ENCODE measurements at places on chromosomes 5 and 9.

- DNase-seq: no peak
Observed at GRCh38 chr9:99216073-99216472, 5.7 kb downstream of the ALG2 start.

- no peak for DNase-seq
Observed at GRCh38 chr9:116592970-116593369, 94.1 kb upstream of the TRIM32 start.

- DNase-seq: peak; percentile 23
Observed at GRCh38 chr9:116688806-116689485, 1.8 kb downstream of the TRIM32 start.

DNA sequence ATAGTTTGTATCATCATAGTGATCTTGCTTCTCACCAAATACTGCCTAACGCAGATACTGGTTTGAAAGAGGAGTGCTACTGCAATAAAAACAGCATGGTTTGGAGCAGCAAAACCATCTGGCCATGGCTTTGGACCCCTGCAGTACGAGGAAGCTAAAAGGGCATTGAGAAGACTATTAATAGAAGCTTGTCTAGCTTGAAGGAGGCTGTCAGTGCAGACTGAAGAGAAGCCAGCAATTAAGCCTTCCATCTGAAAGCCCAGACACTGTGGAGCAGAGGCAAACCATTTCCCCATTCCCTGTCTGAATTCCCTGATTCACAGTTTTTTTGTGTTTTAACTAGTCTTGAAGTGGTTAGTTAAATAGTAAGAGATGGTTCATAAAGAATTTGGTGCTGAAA is 281.6 kb downstream of the PTPRD start:
- no peak for DNase-seq

DNA sequence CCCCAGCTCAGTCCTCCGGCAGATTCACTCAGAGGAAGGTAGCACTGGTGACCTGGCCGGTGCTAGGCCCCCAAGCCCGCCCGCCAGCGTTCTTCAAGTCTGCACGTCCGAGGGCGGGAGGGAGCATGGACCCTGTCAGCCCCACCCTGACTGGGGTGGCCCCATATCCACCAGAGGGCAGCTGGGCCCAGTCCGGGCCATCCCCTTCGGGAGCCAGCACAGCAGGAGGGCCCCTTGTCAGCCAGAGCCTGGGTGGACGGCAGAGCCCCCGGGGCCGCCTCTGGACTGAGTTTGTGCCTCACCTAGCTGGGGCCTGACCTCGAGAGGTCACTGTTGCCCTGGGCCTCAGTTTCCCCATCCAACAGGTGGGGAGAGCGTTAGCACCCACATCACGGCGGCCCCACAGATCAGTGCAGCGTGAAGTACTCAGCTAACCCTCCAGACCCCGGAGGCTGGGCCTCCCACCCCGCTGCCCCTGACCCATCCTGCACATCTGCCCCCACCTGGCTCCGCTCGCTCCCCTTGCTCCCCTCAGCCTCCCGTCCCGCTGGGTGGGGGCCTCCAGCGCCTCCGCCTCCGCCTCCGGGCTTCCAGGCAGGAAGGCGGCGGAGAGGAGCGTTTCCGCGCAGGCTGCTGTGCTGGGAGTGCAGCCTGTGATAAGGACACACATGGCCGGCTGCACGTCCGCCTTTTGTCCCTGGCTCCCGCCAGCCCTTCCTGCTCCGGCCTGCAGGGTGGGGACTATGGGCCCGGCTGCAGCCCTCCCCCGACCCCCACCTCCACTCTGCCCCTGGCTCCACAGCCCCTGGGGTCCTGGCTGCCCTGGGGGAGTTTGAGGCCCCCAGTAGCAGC is 16.6 kb upstream of the EGFL7 start:
- DNase-seq: peak; percentile 89

- DNase-seq: no peak
Observed at GRCh38 chr5:76038212-76038611, 45.0 kb upstream of the SV2C start.

DNA sequence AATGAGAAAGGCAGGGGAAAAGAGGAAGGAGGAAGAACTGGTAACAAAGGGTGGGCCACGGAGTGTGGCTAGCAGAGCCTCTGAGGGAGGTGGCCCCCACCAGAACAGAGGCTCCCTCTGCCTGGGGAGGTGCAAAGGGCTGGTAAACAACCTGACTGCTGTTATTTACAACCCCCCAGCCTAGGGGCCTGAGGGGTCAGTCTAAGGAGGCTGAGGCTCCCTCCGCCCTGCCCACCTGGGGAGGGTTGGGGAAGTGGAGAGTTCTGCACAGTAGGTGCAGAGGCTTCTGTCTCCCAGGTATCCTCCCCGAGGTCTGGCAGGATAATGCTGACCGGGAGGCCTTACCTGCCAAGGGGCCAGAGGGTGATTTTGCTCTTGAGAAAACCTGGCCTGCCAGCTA is 35.6 kb upstream of the SMU1 start:
- no peak for DNase-seq

GRCh38 chr5:81794226-81794625 is 43.3 kb upstream of the SSBP2 start:
- no peak for DNase-seq

DNA sequence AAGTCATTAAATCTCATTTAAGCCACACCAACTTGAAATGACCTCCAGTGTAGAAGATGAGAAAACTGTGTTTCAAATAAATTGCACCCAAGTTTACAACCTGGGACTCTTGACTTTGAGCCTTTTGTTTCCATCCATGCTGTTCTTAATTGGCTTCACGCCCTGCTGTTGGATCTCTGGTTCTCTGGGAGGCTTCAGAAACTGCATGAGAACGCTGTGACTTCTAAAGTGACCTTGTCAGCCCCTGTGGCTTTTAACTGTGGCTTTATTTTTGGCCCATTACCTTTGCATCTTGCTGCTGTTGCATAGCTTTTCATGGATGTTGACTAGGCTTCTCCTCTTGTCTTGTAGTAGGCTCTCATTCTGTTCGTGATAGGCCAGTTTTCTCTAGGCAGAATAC is 29.3 kb downstream of the TNFAIP8 start:
- no peak for DNase-seq

GRCh38 chr9:76415731-76416130 is 21.5 kb upstream of the RFK start:
- no peak for DNase-seq

- no peak for DNase-seq
Observed at GRCh38 chr5:1827025-1827885, 26.0 kb downstream of the NDUFS6 start.

DNA sequence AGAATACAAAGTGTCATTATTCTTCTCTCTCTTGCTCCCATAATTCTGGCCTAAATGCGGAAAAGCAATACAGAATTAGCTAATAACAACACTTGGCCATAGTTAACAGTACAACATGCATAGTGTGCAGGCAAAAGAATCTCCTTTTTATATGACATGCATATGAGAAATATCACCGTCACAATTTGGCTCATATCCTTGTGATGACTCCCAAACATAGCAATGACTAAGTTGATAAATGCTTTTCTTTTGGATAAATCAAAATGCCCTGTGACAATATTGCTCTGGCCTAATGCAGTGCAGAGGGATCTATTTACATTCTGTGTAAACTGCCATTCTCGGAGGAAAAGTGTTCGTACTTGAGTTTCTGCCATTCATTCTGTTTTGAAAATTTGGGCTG is 121.9 kb upstream of the GHR start:
- no peak for DNase-seq

GRCh38 chr5:138035605-138036537 is 3.0 kb upstream of the FAM13B start:
- DNase-seq: peak; percentile 96

- no peak for DNase-seq
Observed at GRCh38 chr5:77869116-77869798, 93.1 kb upstream of the TBCA start.

- peak; percentile 53 for DNase-seq
Observed at GRCh38 chr5:88882276-88883038, 527 bp downstream of the MEF2C start.

- DNase-seq: no peak
Observed at GRCh38 chr9:134488331-134489280, 153.0 kb upstream of the COL5A1 start.

GRCh38 chr9:14752871-14753270 is 30.3 kb upstream of the CER1 start:
- no peak for DNase-seq

DNA sequence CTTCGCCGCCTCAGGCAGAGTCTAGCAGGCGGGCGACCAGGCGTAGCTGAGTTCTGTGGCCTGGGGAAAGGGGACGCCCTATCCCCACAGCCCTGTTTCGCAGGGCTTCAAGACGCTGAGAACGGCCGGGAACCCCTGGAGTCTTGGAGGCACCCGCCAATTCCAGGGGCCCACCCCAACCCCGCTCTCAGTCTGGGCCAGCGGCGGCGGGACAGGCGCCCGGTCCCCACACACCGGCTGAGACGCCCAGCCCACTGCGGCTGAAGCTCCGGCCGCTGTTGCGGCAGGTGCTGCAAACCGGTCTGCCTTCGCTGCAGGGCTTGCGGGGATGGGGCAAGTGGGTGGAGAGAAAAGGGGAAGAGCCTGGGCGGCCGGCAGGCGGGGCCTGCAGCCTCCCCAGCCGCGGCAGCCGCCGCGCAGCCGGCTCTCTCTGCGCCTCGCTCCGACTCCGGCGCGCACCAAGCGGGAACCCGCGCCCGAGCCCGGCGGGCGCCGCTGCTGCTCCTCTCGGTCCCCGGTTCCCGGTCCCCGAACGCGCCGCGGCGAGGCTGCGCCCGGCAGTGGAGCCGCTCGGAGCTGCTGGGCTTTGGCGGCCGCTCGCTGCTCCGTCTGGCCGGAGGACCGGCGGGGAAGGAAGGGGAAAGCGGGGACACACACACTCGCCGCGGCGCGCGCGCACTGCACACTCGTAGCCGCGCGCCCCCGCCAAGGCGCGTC is at the start of gene PIP5K1B:
Gene PIP5K1B (plus strand): TSS at position 427 of the 717 bp plus-strand sequence. CDS start 117,375 bp downstream, outside the sequence.
- peak; percentile 92 for DNase-seq

DNA sequence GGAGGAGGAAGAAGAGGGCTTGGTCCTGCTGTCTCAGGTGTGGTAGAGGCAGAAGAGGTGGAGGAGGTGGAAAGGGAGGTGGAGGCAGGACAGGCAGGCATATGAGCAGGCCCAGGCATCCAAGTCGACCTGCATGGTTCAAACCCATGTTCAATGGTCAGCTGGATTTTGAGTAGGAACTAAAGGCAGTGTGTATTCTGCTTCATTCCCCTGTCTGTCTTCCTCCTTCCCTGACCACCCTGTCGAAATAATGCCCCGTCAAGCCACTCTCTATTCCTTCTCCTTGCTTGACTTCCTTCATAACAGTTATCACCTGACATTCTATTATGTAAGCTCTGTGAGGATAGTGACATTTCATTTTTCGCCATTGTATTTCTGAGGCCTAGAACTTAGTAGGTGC is 34.8 kb downstream of the ATP6V0E1 start:
- DNase-seq: no peak

DNA sequence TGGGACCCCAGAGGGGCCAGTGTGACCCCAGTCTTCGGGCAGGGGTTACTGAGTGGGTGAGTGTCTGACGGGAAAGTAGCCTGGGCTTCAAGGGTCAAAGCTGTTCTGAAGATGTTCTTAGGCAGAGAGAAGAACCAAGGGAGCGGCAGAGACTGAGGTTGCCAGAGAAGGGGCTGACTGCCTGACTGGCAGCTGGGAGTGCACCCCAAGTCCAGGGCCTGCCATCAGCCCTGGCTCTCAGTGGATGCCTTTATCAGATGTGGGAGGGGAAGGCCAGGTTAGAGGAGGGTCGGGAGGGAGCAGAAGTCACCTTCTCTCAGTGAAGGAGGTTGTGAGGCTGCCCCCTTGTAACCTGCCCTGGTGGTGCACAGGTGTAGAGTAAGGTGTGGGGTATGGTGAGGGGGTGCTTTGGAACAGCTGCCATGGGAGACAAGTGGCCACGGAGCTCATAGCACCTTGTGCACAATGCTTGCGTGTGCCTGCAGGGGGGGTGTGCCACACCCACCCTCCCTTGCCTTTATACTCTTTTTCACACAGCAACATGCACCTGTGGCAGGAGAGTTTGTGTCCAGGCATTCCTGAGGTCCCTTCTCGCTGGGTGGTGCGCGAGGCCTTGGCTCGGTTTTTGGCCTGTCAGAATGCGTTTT is 18.9 kb downstream of the RALGPS1 start:
- DNase-seq: no peak

GRCh38 chr5:110940136-110940535 is 131.4 kb upstream of the TSLP start:
- DNase-seq: no peak

- DNase-seq: peak; percentile 63
Observed at GRCh38 chr5:10333154-10334006, 20.1 kb upstream of the MARCHF6 start.

DNA sequence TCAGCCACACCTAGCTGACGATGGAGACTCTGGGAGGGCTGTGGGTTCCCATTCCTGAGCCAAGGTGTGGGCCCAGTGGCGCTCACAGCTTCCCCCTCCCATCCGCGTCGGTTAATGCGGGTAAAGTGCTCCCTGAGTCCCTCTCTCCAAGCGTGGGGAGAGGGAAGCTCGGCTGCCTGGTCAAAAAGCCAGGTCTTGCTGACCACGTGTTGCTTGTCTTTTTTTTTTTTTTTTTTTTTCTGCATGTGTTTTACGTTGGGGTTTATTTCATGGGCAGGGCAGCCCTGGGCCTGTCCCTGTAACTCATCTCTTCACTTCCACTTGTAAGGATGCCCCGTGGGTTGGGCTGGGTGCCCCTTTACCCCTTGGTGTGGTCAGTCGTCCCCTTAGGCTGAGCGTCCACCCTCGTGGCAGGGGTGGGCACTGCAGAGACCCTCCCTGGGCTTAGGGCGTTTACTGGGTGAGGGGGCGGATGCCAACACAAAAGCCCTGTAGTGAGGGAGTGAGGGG is 11.9 kb downstream of the NKD2 start:
- no peak for DNase-seq

- DNase-seq: no peak
Observed at GRCh38 chr9:124329206-124329792, 71.5 kb downstream of the NEK6 start.

GRCh38 chr9:4375424-4376200 is 75.7 kb upstream of the GLIS3 start:
- peak; percentile 21 for DNase-seq

- no peak for DNase-seq
Observed at GRCh38 chr9:35760651-35761050, 6.6 kb upstream of the MSMP start.

DNA sequence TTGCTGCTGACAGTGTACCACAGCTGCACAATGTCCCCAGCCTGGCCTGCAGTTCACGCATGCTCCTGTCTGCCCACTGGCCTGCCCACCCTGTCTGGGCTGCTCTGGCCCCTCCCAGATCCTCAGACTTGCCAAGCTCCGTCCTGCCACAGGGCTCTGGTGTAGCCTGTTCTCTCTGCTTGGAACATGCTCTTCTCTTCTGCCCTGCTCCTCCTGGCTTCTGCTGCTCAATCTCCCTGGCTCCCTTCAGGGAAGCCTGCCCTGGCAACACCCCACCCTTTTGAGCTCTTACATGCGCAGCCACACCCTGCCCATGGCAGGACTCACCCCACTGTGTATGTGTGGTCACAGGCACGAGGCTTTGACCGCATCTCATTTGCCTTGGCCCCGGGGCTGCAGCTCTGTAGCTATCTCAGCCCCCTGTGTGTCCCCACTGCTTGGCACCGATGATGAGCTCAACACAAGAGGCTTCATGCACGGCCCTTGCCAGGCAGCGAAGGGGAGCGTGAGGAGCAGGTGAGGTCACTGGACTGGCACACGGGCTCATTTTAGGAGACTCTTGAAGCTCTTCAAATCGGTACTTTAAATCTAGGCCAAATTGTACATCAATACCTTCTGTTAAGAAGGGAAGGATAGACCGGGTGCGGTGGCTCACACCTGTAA is 20.4 kb upstream of the BRD3 start:
- DNase-seq: no peak

- DNase-seq: no peak
Observed at GRCh38 chr9:11328326-11328725, 715.5 kb upstream of the PTPRD start.

GRCh38 chr9:136657974-136658848 is 4.5 kb upstream of the EGFL7 start:
- peak; percentile 33 for DNase-seq
